ENCODE measurements at places on chromosomes 16 and 17.
A peak's percentile ranks its signal among the peaks of the same experiment; 100 is the strongest.

DNA sequence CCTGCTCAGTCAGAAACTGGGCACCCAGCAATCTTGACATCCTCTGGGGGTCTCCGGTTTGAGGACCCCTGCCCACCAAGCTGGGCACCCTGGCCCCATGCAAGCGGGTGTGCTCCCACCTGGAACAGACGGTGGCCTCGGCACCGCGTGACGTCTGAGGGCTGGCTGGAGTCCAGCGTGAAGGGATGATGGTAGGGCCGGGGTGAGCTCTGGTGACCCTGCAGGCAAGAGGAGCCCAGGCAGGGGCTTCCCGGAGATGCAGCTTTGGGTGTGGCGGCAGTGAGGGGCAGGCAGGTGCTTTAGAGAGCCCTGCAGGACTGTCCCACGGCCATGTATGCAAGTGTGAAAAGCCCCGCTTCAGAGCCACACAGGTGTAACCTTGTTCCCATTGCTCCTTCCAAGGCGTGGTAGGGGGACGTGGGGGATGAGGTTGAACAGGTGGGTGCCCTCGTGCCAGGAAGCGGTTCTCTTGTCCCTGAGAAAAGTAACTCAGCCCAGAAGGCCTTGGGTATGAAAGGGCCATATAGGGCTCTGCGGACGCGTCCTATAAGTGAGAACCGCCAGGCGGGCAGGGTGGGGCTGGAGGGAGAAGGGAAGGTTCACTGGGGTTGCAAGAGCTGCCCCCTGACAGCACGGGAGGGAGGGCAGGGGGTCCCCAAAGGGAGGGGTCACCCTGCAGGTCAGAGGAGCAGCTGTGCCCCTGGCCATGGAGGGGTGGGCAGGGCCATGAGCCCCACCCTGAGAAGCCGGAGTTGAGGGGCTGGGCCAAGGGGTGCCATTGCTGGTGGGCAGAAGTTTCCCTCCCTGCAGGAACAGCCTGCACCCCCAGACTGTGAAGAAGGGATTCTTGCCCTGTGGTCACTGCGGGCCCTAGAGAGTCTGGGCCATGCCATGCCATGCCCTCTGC lies 9.2 kb downstream of the RGS11 start:
- no peak for DNase-seq

- no peak for DNase-seq
Observed at GRCh38 chr16:65121870-65122723, at the start of gene CDH11. CDH11 (minus strand) TSS chr16:65122063; CDS start chr16:65004869, 117,194 bp downstream.

DNA sequence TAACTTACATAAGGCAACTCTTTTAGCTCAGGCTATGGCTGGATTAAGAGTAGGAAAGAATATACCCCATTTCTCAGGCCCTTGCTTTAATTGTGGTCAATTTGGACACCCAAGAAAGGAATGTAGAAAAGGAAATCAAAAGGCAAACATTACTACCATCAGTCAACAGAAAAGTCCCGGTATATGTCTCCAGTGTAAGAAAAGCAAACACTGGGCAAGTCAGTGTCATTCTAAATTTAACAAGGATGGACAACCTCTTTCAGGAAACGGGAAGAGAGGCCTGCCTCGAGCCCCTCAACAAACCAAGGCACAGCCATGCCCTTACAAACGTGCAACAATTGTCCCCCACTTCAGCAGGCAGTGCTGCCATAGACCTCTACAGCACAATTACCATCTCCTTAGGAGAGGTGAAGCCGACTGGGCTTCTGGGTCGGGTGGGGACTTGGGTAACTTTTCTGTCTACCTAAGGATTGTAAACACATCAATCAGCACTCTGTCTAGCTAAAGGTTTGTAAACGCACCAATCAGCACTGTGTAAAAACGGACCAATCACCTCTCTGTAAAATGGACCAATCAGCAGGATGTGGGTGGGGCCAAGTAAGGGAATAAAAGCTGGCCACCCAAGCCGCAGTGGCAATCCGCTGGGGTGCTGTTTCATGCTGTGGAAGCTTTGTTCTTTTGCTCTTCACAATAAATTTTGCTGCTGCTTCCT lies 12.4 kb downstream of the MRPL58 start:
- DNase-seq: peak; percentile 39

DNA sequence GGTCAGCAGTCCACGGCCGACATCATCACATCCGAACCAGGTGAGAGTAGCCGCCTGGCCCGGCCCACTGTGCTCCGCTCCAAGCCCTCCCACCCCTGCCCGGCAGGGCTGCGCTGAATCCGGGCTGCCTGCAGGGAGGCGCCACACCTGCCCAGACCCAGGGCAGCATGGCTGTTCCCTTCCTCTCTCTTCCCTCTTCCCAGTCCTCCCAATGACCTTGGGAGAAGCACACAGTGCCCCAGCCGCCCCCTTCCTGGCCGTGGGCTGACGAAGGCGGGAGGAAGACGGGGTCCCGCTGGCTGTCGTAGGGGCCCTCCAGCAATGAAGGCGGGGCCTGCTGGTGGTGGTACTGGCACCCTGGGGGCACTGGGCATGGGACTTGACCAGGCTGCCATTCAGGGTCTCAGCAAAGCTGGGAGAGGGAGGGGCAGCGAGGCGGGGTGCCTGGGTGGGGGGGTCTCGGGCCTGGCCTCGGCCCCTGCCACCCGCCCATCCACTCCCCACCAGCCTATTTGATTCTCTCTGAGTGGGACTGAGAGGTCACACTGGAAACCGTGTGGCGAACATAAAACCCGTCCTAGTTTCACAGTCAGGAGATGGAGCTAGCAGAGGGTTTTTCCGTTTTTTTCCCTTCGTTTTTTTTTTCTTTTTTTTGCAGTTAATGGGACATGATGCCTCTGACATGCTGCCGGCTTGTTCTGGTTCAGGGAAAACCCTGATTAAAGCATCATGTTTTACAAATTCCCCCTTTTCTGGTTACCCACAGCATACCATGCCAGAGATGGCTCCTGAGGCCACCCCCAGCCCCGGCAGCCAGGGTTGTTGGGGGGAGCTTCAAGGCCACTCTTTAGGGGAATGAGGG lies 50.6 kb downstream of the BAHCC1 start:
- DNase-seq: no peak

GRCh38 chr17:73546770-73547536 lies 97.3 kb downstream of the SDK2 start:
- no peak for DNase-seq

- DNase-seq: peak; percentile 84
Observed at GRCh38 chr17:48618256-48618896, 3.3 kb upstream of the HOXB8 start.

GRCh38 chr16:73515616-73516015 lies 467.7 kb upstream of the ZFHX3 start:
- no peak for DNase-seq

DNA sequence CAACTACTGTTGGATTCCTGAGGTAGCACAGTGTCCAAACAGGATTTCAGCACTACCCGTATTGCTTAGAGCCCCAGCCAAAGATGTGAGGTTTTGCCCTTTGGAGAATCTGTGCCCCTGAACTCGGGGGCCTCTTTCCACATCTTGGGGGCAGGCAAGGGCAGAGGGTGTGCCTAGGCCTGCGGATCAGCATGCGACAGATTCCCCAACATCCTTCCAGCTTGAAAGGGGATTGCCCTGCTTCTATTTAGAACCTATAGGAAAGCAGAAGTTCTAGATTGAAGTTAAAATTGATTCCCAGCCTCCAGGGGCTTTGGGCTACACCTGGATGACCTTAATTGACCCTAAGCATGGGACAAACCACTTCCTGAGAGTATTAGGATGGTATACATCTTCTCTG lies 19.6 kb downstream of the NOD2 start:
- DNase-seq: no peak

- DNase-seq: no peak
Observed at GRCh38 chr17:67671493-67671892, 46.2 kb upstream of the NOL11 start.

DNA sequence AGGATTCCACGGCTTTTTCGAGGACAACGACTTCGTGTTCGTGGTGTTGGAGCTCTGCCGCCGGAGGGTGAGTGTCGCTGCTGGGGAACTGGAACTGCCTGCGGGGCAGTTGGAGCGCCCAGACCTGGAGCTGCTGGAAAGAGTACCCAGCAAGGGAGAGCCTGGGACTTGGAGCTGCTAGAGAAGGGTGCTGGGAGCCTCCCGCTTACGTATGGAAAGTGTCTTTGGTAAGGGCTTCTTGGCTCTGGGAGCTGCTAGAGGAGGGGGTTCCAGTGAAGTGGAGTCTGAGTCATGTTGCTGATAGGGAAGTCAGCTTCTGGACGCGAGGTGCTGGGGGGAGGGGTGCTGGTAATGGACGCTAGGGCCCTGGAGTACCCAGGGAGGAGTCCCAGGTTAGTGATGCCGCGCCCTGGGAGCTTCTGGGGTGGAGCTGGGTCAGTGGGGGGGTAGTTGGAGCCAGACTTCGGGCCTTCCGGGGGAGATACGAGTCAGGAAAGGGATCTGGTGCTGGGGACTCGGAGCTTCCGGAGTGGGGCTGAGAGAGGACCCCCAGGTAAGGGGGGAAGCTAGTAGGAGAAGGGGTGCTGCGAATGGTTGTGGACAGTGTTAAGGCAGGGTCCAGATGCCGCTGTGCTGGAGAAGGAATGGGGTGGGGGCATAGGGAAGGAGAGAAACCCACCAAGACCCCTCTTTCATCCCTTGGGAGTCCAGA lies 741 bp downstream of the PLK1 start:
- peak; percentile 45 for DNase-seq

DNA sequence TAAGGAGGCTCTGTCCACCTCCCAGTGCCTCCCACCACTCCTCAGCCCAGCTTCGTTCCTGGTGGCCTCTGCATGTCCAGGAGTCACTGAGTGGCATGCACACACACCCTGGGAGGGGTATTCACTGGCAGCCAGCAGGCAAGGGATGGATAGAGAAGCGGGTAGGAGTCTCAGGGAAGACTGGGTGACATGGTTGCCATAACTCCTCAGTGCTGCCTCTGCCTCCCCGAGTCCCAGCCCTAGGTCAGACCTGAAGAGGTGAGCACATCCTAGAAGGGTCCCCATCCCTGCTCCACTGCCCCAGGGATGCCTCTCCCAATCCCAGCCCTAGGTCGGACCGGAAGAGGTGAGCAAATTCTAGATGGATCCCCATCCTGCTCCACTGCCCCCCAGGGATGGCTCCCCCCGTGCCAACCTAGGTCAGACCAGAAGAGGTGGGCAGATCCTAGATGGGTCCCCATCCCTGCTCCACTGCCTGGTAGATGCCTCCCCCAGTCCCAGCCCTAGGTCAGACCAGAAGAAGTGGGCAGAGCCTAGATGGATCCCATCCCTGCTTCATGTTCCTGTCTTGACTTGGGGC lies 197.0 kb downstream of the IRF8 start:
- no peak for DNase-seq

GRCh38 chr16:75732871-75733270 lies 6.6 kb upstream of the CPHXL start:
- no peak for DNase-seq

GRCh38 chr17:561116-561515 lies 153.5 kb downstream of the VPS53 start:
- DNase-seq: peak; percentile 60

DNA sequence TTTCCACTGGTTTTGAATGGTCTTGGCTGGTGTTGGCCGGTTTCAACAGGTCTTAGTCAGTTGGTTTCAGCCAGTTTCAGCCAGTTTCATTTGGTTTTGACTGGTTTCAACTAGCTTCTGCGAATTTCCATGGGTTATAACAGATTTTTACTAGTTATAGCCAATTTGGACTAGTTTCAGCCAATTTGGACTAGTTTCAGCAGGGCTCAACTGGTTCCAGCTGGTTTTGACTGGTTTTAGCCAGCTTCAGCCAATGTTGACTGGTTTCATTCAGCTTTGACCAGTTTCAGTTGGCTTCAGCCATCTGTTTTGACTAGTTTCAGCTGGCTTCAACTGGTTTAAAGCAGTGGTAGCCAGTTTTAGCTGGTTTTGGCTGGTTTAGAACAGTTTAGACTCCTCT lies 432.6 kb downstream of the UTP18 start:
- no peak for DNase-seq

DNA sequence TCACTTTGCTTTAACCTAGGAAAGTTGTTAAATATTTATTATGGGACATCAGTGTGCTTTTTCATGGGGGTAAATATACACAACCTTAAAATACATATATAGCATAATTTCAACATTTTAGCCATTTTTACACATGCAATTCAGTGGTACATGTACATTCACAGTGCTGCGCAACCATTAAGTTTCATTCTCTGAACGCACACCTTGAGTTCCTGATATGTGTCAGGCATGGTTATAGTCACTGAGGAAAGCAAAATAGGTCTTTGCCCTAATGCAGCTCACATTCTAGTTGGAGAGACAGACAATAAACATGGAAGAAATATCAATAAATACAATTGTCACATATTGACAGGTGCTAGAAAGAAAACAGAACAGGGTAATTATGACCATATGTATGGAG lies 12.8 kb upstream of the CNEP1R1 start:
- DNase-seq: no peak

- DNase-seq: no peak
Observed at GRCh38 chr17:78997881-78998280, 11.7 kb downstream of the CANT1 start.

GRCh38 chr17:77471984-77472461 lies 331.3 kb downstream of the SEC14L1 start:
- DNase-seq: no peak

GRCh38 chr17:76034428-76035350 lies 7.6 kb upstream of the EVPL start:
- no peak for DNase-seq

DNA sequence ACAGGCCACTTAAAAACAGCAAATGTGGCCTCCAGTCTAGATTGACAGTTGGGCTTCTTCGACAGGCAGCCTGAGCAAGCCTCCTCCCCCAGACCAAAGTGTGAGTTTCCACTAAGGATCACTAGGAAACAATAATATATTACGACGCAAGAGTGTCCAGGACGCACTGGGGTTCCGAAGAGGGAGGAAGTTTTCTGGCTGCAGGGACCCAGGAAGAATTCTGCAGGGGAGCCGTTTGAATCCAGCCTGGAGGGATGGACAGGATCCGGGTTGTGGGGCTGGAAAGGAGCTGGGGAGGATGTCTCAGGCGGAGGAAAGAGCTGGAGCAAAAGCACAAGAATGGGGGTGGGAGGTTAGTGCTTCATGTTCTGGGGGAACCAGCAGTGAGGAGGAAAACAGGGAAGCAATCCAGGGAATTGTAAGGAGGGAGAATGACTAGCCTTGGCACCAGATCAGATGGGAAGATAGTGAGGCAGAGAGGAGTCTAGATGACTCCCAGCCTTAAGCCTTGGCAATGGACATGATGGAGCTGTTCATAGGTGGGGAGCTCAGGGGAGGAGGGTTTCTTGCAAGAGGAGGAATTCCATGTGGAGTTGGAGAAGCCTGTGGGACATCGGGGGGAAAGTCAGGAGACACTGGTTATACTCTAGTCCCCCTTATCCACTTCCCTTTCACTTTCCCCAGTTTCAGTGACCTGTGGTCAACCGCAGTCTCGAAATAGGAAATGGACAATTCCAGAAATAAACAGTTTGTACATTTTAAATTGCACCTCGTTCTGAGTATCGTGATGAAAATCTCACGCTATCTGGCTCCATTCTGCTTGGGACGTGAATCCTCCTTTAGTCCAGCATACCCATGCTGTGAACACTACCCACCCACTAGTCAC lies 26.6 kb downstream of the NGFR start:
- no peak for DNase-seq

DNA sequence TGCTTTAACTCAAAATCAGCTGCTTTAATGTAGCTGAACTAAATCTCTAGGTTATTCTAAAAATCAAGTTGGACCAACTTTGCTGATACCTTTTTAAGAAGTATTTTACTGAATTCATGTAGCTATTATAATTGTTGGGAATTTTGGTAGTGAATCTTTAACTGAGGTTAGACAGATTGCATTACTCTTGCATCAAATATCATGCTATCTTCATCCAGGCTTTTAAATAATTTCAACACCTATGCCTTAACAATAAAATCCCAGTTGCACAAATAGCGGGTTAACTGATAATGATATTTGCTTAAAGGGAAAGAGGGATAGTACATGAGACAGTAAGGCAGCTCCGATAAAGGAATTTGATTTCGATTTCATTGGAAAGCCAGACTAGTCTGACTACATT lies 241.3 kb upstream of the TBX2 start:
- DNase-seq: no peak

- no peak for DNase-seq
Observed at GRCh38 chr16:56645838-56646237, 5.8 kb upstream of the MT1B start.

Data from activated CD4-positive, alpha-beta T cell treated with anti-CD3 and anti-CD28 coated beads, Interleukin-10, Interleukin-2, amounts not matched to agents 100 ng/mL and 50 ng/mL, durations not matched to agents 16 hours and 8 hours (primary cell).